T-helper 2 cell treated with Interferon-gamma antibody and Interleukin-4, amounts not matched to agents 5 μg/mL and 100 μg/mL, for 36 hours (primary cell): ENCODE measurements at places on chromosomes 4 and X.

DNA sequence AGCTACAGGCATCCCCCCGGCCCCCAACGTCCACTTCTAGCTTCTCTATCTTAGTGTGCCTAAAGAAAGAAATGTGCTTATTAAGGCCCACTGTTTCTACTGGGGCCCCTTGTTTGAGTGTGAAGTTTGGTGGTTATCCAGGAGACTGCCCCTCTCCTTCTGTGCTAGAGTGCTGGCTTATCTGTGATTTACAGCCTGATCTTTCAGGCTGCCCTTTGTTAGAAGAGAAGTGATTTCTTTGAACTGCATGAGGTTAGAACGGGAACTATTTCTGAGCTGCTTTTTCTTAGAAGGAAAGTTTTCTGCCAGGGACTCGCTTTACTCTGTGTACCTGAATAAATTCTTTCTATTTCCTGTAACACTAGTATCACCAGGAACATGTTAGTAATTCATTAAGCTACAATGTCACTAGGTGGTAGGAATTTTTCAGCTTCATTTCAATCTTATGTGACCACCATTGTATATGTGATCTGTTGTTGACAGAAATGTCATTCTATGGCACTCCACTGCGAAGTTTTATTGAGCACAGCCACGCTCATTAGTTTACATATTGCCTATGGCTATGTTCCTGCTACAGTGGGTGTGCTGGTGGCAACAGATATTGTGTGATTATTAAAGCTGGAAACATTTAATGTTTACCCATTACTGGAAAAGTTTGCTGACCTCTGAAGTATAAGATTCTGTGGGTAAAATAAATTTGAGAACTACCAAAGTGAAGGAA, 193.8 kb upstream of the CXorf51B start:
- no peak for DNase-seq

DNA sequence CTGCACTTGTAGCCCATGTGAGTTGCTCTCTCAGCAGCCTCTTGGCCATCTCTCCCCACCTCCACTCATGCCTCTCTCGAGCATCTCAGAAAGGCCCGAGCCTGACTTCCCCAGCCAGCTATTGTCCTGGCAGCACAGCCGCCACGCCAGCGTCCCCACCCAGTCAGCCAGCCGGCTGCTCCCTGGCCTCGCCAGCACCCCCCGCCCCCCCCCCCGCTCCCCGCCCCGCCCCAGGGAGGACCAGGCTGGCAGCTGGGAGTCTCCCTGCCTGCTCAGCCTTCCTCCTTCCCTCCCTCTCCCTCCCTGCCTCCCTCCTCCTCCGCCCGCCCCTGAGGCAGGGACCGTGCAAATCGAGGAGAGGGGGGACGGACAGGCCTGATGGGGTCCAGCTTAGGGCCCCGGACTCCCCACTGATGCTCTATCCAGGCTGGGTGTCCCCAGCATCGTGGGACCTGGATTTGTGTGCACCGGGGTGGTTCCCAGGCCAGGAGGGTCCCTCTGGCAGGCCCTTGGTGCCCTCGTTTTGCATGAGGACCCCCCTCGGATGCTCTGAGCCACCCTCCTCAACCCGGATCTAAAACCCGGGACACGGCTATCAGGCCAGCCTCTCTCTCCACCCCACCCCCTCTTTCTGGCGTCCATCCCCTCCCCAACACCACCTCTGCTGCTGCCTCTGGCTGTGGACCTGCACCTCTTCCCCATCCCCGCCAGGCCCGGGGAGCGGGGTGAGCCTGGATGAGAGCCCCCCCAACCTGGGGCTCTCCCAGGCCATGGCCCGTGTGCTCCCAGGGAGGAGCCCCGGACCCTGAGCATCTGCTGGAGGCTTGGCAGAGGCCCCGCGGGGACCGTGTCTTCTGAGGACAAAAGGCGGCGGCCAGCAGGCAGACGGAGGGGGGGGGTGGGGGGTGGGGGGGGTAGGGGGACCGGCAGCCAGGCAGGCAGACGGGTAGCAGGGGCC, at the start of gene GPR173:
TSS of gene GPR173 (plus strand) at position 621 of the 958 bp plus-strand sequence. CDS start 27,833 bp downstream, outside the sequence.
- DNase-seq, result no peak

GRCh38 chr4:24195991-24196736, 306.3 kb upstream of the PPARGC1A start:
- no peak for DNase-seq

GRCh38 chrX:152915541-152916241, 17.8 kb downstream of the ZNF185 start:
- no peak for DNase-seq

DNA sequence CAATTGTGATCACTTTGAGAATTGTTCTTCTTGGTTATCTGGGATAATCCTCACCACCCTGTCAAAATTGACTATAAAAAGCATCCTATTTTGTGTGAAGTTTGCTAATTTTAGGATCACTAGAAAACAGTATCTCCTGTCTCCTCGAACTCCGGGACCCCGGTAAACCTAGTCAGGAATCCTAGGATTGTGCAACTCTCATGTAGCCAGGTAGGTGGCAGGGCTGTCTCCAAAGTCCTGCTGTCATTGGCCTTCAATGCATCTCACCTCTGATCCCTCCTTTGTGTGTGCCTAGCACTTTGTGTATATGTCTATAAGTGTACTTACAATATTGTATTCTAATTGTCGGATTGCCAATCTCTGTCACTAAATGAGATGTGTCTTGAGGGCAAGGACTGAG, 1564.8 kb downstream of the RPA4 start:
- no peak for DNase-seq

- no peak for DNase-seq
These were observed 377.7 kb downstream of the FBXW7 start for GRCh38 chr4:152158225-152158624.

DNA sequence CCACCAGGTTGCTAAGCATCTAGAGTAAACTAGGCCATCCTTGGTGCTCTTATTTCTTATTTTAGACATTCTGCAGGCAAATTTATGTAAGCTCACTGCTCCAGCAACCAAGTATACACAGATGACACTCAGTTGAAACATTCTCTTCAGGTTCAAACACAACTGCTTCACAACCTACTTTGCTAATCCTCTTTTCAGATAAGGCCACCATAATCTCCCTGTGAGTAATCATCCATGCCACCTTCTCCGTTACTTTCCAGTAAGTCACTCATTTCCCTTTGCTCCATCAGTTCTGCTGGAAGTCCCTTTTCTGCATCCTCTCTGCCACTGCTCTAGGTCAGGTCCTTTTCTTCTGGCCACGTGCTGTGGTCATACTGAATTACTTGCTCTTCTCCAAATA, 120.2 kb upstream of the WDFY3 start:
- DNase-seq, result no peak

DNA sequence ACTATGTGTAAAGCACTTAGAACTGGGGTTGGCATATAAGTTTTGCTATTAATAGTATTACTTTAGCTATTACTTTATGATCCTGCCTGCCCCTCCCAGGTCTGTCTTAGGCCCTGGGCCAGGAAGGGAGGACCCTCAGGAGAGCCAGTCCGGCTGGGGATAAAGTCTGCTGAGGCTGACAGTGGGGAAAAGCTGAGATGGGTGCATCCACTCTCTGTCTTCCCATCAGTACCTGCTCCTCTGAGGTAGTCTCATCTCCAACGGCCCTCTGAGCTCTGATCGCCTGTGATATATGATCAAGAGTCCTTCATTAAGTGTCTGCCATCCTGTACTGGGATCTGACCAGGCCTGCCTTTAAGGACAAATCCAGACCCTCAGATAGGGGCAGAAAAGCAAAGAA, 156.5 kb upstream of the PJA1 start:
- no peak for DNase-seq

GRCh38 chr4:169246957-169247396, 23.8 kb downstream of the SH3RF1 start:
- no peak for DNase-seq

DNA sequence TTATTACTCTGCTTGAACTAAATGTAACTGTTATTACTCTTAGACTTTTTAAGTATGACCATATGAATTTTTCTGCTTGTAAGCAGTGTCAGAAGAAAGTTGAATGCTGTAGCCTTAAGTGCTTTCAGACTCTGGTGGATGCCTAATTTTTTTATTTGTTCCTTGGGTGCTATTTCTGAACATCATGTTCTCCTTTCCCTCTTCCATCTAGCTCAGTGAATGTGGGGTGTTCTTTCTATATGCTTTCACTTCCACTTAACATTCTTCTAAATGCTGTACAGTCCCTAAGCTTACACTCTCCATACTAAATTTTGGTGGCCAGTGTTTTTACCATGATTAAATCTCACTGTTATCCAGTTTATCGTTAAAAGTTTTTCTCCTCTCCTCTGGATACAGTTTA, 3.6 kb downstream of the DCK start:
- no peak for DNase-seq

- DNase-seq, result no peak
These were observed 134.2 kb downstream of the SPOCK3 start for GRCh38 chr4:167100120-167100519.

- no peak for DNase-seq
These were observed 103.5 kb downstream of the CLNK start for GRCh38 chr4:10581022-10581421.

DNA sequence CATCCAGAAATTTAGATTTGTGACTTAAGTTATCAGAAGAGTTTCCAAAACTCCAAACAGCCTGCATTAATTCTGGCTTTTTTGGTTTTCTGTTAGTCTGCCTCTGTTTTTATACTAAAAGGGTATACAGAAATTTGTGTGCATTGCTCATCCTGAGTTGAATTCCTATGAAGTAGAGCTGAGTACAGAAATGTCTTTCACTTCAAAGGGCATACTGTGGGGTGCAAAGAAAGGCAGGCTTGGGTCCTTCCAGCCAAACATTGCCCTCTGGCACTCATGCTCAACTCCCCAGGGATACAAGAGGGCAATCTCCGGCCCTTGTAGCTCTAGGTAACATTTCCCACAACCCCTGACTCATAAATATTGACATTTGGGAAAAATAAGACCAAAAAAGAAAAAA, 27.6 kb upstream of the TMEM184C start:
- DNase-seq, result no peak

DNA sequence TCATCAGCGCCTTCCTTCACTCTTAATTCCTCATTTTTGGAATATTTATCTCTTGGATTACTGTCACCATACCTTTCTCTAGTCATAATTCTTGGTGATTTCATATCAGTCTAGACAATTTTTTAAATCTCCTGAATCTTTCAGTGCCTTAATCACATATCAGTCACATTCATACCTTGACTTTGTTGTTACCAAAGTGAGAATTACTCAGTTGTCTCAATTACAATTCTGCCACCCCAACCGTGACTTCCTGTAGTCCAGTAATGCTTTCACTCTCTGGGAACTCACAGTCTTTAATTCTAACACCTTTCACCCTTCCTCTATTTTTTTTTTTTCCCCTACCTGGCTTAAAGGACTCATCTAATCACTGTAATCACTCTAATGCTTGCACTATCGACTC, 1275.3 kb upstream of the TENM3 start:
- DNase-seq, result no peak

DNA sequence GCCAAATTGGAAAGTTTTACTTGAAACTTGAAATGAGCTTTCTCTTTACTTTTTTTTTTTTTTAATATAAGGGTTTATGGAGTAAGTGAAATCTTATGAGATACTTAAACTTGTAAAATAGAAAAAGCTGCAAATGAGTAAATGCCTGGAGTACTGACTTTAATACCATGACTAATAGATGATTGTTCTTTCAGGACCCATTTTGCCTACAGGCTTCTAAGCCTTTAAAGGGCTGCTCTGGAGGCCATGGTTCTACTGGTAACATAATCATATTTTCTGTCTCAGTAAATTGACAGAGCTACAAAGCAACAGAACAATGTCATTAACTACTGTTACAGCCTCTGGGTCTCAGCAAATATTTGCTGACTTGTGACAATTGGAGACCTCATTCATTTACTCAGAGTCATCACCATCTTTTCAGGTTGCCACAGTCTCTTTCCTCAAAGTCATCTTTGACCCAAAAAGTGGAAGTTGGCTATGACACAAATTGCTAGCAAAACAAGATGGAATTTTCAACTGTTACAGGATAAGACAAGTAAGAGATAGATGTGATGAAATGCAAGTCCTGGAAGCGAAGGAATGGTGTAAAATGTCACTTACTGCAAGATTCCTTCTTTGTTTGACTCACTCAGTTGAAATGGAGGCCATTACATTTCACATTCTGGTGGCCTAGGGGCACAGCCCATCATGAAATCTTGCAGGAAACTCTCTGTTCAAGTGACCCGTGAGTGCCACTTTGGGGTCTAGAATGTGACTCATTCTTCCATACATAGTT, 132.7 kb downstream of the BTC start:
- DNase-seq, result no peak

DNA sequence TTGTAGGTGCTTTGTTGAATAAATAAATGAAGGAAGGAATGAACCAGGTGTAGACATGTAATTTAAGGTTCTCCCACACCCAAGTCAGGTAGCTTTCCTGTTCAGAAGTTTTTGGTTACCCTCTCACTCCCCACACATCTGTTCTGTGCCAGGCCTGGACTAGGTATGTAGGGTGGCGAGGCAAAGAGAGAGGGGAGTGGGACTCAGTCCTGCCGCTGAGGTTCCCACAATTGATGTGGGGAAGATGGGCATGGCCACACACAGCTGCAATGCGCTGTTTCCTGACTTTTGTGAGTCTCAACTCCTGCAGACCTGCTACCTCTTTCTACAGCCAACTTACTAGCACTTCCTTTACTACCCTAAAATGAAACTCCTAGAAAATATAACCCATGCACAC, 88.9 kb downstream of the RTL5 start:
- no peak for DNase-seq

DNA sequence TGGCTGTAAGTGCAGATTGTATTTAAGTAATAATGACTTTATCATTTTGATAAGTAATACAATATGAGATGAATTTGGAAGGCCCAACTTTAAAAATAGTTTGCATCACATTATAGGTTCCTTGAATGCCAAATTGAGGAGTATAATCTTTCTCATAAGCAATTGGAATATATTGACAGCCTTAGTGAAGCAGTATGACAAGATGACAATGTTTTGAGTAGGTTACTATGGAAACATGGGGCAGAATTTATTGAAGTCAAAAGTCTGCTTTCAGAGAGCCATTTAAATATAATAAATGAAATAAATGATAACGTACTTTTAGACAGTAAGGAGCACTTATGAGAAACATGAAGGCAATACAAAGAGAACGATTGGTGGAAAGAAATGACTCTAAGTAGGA, 776.4 kb downstream of the TECRL start:
- DNase-seq, result no peak

DNA sequence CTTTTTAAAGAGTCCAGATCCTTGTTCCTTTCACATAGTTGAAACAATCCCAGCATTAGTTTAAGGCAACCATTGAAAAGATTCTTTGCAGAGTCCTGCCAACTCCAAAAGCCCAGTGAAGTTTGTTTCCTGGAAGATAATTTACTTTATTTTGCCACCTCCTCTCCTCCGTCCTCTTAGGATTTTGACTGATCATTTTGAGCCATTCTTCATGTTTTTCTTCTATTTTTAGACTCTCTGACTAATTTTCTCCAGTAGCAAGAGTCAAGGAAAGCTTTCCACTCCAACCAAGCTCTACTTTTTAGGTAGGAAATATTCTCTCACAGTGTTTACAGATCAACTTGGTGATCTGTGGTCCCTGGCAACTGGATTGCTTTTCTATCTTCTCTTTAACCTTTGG, 10.3 kb downstream of the NCBP2L start:
- no peak for DNase-seq
